OCI-M1 (cell line): ENCODE measurements at places on chromosomes 6 and 20.
A peak's percentile ranks its signal among the peaks of the same experiment; 100 is the strongest.

DNA sequence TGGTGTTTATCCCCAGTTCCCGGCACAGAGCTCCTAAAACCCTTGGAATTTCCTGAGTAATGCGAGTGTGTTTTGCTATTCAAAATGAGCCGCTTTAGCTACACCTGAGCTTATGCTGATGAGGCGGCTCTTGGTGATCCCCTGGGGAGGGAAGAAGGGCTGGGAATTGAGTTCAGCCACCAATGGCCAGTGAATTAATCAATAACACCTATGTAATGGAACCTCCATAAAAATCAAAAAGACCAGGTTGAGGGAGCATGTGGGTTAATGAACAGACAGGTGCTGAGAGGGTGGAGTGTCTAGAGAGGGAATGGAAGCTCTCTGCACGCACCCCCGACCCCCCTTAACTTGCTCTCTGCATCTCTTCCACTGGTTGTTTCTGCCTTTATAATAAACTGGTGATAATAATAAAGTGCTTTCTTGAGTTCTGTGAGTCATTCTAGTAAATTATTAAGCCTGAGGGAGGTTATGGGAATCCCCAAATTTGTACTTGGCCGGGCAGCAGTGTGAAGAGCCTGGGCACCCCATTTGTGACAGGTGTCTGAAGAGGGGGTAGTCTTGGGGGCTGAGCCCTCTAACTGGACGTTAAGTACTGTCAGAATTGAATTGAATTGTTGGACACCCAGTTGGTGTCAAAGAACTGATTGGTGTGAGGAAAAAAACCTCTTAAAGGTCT is 24.6 kb upstream of the SERPINB1 start:
- no peak for DNase-seq

DNA sequence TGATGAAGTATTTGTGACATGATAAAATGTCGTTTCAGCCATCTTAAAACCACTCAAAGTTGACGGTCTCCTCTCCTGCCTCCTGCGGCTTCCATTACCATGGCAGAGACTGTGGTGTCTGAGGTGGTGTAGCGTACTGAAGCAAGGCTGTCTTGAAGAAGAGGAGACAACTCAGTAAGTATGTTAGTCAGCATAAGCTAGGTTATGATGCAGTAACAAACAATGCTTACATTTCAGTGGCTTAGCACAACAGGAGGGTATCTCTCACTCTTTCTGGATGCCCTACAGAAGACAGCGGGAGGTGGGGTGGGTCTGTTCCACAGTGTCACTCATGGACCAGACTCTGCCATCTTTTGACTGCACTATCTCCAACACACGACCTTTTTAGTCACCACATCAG is 174.7 kb upstream of the AHI1 start:
- no peak for DNase-seq

DNA sequence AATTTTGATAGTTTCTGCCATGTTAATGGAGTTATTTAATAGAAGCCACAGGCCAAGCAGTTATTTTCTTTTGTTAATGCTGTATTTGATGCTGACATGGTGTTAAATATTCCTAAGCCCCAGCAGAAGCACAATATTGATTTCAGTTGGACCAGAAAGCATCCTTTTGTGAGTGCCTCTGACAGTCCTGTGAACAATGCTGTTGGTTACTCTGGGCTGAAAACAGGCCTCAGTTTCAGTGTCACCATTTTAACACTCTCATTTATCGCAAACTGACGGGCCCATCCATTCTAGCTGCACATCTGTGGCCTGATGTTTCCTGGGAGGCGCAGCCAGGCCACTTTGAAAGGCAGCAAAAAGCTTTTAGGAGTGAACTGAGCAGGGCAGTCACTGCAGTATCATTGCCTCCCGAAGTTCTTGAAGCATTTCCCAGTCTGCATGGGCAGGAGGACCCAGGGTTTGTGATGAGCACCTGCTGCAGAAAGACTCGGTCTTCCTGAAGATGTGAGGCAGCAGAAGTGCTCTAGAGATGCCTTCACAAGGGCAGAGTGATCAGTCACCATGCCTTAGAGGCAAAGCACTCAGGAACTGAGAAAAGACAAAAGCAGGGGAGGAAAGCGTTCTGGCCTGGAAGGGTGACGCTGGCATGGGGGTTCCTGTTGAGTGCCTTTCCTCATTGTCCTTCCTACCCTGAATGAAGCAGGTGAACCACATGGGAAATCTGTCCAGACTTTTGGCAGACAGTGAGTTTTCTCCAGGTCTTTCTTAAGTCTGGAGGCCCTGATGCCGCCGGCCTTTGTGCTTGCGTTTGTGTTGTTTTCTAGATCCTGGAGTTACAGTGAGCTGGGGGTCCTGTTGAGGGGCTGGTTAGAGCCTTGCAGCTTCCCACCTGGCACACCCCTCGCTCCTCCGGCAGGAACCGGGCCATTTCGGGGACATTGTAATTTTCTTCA is 74.0 kb downstream of the ZDHHC14 start:
- DNase-seq = no peak

DNA sequence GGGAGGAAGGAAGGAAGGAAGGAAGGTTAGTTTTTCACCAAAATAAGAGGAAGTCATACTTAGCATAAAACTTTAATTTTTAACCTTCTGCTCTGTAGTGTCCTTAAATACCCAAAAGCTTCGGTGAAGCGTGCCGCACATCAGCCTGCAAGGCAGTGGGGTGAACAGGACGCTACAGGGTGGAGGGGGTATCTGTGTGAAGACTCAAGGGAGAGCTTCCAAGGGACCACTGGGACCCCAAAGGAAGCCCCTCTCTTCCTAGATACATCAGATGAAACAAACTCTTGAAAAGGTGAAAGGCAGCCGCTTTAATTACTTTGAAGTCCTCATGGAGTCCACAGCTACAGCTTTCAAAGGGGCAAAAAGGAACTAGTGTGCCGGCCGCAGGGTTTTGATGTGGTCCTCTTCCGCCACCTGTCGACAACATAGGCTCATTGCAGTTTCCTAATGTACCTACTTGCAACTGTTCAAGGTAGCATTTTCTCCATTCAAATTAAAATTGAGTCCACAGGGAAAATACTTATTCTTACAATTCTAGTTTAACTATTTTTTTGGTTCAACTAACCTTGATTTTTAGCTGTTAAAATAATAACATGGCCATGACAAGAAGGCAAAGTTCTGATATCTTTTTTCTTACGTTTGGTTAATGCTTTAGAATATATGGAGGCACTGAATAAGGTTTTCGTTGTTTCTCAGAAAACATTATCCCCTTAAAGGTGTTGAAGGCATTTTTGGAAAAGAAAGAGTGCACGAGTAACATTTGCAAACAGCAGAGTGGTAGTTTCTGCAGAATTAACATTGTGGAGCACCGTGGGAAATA is 135.0 kb upstream of the RIPOR2 start:
- peak; percentile 93 for DNase-seq

DNA sequence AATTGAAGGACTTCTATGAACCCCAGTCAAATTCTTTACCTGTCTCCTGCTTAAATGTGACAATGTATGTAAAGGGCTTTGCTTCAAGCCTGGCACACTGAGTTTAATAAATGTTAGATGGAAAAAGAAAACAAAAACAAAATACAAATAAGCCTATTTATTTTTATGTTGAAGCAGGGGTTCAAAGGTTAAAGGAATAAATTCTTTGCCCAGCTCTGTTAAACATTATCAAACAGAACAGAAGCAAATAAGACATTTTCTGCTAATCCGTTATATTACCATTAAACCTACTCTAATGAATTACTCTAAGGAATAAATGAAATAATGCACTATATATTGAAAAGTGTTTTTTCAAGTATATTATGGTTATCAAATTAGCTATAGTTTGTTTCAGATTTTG is 182.5 kb upstream of the CEP162 start:
- no peak for DNase-seq

DNA sequence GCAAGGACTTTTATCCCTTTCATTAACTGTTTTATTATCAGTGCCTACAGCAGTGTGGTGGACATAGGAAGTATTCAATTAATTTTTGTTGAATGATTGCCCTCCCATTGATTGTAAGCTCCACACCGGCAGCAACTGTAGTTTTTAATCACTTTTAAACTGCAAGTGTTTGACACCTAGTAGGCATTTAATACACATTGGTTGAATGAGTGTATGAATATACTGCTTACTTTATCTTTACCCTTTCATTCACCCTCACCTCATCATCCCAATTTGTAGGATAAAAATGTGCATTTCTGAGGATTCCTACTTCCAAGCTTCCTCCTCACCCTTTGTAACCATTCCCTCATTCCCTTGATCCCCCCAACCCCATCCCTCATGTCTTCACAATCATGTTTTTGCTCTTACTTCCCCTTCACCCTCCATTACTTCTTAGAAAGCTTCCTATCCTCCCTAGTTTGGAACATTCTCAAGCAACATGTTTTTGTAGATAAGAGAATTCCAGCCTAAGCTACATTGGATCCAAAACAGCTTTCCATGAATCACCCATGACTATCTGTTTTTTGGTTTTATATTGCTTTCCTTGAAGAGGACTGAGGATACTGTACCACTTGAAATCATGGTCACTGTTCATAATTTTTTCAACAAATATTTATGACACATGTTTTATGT is 955 bp upstream of the SLC26A8 start:
- DNase-seq = peak; percentile 43

DNA sequence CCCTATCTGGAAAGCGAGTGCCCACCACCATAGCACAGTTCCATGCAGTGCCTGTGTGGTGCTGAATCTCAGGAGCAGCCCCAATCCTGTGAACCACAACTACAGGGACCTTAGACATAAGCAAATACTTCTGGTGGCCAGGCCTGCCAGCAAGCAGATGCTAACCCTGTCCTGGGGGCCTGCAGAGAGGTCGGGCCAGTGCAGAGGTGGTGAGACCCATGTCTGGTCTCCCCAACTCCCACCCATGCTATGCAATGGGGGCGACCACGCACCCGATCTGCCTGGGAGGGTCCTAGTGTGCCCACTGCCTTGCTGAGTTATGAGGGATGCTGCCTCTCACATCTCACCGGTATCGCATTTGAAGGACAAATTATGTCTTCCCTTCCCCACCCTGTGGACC is 151.6 kb upstream of the ZNF337 start:
- DNase-seq = no peak

GRCh38 chr6:29141606-29142005 is 29.1 kb upstream of the OR2J2 start:
- DNase-seq = no peak

DNA sequence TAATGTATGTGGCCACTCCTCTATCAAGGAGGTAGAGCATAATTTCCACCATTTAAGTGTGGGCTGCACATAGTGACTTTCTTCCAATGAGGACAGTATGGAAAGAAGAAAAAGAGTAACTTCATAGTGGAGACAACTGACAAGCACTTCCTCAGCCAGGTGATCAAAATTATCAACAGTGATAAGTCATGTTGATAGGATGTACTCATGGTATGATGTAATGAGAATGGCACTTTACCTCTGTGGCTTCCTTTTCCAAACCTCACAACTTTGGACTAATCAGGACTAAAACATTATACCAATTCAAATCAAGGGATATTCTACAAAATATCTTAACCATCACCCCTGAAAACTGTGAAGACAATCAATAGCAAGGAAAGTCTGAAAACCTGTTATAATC is 302.3 kb upstream of the CITED2 start:
- no peak for DNase-seq

- no peak for DNase-seq
These were observed 26.2 kb downstream of the FOXF2 start for GRCh38 chr6:1415416-1416063.

GRCh38 chr6:149862922-149863697 is 1.0 kb downstream of the LRP11 start:
- peak; percentile 67 for DNase-seq

GRCh38 chr6:16184551-16184950 is 53.8 kb upstream of the GMPR start:
- DNase-seq = no peak
